ENCODE measurements at places on chromosomes 2 and 18.

- no peak for DNase-seq
Measured at GRCh38 chr2:113119111-113119510, 8.3 kb upstream of the IL1RN start.

DNA sequence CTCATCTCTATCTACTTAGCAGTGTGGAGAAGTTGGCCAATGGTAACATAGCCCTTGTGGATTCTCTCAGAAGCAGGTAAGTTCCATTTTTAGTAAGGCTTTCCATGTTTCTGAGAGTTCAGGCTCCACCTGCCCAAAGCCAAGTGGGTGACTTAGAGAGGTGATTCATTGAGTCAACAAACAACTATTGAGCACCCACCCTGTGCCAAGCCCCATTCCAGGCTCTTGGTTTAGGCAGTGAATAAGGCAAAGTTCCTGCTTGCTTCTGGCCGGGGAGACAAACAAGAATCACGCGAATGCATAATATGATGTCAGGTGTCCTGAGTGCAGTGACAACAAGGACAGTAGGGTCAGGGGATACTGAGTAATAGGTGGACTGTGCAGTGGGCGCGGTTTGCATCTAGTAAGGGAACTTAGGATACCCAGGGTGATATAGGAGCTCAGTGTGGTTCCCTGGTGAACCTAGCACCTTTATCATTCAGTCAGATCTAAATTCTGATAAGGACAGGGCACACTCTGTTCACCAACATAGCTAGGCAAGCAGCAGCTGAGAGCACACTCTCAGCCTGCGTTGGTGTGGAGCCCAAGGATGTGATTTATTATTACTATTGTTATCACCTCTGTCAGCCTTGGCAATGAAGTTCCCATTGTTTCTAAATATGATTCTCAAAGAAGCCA is 31.7 kb upstream of the KCTD1 start:
- no peak for DNase-seq

GRCh38 chr2:163919717-163920116 is 183.9 kb upstream of the FIGN start:
- DNase-seq, result no peak

DNA sequence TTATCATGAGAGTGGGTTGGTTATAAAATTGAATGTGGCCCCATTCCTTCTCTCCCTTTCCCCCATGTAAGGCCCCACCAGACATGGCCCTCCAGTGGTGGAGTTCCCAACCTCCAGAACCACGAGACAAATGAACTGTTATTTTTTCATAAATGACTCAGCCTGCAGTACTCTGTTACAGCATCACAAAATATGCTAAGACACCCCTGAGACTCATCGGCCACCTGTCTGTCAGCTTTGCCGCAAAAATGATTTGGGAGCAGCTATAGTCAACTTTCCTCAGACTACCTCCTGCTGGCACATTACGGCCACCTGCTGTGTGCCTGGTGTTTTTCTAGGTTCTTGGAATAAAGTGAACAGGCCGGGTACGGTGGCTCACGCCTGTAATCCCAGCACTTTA is 21.4 kb upstream of the C1QL2 start:
- no peak for DNase-seq

Data from foreskin melanocyte (primary cell).